Stimulated activated CD4-positive, alpha-beta T cell treated with anti-CD3 and anti-CD28 coated beads, Interleukin-2, amount 100 ng/mL, for 24 hours (primary cell): ENCODE measurements at places on chromosomes 6 and 20.

DNA sequence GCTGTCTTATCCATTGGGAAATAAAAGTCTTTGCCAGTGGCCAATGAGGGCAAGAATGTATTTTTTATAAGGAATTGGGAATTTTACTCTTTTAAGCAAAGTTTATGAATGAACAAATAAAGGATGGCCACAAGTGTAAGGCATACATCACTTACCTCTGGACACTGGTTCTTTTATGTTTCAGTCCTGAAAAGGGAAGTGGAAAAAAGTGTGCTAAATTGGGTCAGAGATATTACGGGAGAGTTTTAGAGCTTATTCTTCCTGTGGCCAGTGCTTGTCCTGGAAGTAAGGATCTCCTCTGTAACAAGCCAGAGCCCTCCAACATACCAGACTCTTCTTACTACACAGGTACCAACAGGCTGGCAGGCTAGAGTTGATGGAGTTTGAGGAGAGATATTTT lies 22.5 kb upstream of the RIPK1 start:
- no peak for DNase-seq

GRCh38 chr6:16705081-16705993 lies 55.9 kb downstream of the ATXN1 start:
- DNase-seq, result no peak

DNA sequence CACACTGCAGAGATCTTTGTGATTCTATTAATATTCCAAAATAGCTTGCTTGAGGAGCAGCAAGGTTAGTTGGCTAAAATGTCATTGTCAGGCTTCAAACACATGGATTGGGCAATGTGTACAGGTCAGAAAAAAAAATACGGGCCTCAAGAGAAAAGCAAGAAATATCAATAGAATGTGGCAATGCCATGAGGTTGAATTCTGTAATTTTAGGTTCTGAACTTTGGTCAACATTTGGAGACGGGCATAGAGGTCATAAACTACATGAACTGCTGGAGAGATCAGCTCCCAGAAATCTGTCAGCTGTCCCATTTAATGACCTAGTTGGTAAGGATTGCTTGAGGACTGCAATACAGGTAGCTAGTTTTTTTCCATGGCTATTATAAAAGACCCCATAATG lies 445.8 kb downstream of the HTR1B start:
- DNase-seq, result no peak

DNA sequence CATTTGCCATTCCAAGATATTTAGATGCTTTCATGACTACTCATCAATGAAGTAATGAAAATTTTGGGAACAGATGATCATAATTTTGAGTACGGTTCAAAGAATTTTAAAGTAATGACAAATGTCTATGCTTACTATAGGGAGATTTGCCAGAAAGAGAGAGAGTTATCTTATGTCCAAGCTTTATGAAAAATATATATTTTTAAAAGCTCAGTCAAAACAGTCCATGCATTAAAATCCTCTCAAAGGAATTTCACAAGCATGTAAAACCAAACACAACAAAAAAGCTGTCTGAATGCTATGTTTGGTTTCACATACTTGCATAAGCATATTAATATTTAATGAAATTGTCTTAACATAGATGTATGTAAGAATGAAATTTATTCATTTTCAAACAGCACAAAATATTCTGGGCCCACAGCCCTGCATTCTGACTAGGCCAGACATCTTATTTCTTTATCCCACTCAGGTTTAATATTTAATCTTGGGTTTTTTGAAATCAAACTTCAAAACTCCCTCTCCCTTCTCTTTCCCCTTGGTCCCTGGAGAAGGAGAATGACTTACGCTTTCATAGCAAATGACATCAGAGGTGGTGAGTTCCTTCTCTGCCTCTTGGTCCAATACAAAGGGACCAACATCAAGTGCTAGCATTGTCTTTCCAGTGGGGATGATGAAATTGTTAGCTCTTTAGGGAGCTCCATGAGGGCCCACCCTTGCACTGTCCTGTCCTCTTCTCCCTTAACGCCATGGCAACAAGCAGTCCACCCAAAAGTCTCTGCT lies 94.2 kb downstream of the ADAT2 start:
- DNase-seq, result no peak

DNA sequence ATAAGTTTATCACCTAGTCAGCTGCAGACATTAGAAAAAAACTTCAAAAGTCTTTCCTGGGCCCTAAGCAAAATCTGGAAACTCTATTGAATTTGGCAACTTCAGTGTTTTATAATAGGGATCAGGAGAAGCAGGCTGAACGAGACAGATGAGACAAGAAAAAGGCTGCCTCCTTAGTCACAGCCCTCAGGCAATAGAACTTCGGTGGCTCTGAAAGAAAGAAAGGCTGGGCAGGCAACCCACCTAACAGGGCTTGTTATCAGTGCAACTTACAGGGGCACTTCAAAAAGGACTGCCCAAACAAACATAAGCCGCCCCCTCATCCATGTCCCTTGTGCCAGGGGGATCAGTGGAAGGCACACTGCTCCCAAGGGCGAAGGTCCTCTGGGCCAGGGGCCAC lies 657.9 kb upstream of the HS3ST5 start:
- DNase-seq, result no peak

GRCh38 chr6:110662490-110663211 lies 152.6 kb downstream of the CDK19 start:
- DNase-seq, result no peak

DNA sequence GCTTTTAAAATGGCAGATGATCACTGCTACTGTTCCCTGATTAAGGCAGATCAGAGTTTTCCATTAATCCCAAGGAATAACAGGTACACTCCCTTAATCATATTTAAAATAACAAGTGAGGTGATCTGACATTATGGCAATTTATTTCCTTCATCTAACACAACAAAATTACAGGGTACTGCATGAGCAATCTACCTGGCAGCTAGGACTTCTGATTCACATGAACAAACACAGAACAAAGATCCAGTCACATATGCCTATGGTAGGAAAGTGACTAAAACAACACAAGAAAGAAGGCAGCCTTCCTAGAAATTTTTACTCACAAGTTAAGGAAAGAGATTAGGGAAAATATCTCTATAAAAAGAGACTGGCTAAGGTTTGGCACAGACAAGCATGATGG lies 33.2 kb downstream of the MAP7 start:
- no peak for DNase-seq

DNA sequence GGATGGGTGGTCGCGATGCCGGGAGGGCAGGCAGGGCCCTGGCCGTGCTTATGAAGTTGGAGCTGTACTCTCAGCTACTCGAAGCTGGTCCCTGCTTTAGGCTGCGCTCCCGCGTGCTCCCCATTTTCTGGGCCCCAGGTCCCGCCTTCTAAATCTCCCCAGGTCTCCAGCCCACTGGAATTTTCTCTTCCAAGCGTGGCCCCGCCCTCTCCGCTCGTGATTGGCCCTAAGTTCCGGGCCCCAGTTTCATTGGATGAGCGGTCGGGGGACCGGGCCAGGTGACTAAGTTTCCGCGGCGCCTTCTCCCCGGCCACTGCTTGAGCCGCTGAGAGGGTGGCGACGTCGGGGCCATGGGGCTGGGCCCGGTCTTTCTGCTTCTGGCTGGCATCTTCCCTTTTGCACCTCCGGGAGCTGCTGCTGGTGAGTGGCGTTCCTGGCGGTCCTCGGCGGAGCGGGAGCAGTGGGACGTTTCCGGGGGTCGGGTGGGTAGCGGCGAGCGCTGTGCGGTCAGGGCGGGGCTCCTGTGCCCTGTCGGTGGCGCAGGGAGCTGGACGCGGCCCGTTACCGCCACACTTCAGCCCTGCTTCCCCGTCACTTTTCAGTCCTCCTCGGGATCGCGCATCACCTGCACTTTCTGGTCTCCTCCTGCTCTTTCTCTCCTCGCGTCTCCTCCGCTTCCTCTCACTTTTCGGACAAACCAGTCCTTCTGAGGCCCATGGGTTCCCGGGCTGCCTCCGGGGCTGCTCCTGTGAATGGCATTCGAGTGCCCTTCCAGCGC lies at the start of gene MICA:
Gene MICA, plus strand, starts transcription at position 313 of the 778 bp plus-strand sequence. Its CDS starts 38 bp downstream, at position 351.
- DNase-seq, result peak; percentile 82

DNA sequence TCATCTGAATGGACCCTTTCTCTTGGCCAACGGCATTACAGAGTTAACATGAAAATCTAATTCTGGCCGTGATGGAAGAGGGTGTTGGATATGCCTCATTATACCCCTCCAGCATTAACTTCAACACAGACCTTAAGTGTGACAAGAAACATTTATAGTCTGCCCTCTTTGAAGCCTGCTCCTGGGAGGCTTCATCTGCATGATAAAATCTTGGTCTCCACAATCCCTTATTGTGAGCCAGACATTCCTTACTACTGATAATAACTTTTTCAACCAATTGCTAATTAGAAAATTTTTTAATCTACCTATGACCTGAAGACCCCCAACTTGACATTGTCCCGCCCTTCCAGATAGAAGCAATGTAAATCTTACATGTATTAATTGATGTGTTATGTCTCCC lies 9.3 kb upstream of the HBS1L start:
- DNase-seq, result no peak
